ENCODE measurements at places on chromosomes 13 and 19.

DNA sequence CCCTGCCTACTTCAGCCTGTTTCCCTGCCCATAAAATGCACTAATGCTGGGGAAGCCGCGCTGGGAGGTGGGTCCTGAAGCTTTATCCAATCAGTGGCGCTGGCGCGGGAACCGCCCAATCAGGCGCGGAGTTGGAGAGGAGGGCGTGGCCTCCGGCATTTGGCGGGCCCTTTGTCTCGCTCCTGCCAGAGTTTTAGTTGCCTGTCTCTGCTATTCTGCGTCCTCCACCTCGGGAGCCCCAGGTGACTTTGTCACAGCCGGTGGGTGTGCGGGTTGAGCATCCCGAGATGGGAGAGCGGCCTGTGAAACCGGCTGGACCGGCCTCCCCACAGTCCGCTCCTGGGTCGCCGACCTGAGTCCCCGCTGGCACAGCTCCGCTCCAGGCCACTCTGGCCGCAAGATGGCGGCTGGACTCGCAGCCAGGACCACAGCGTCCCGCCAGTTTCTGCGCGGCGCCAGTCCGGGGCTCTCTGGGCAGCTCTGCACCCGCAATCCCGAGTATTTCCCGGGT lies 30.7 kb upstream of the ZNF429 start:
- no peak for DNase-seq

- DNase-seq: no peak
Observed at GRCh38 chr13:80441968-80442367, 101.0 kb upstream of the SPRY2 start.

- no peak for DNase-seq
Observed at GRCh38 chr13:95243207-95243606, 58.0 kb downstream of the ABCC4 start.

GRCh38 chr13:91946498-91947070 lies 548.2 kb downstream of the GPC5 start:
- DNase-seq: no peak

DNA sequence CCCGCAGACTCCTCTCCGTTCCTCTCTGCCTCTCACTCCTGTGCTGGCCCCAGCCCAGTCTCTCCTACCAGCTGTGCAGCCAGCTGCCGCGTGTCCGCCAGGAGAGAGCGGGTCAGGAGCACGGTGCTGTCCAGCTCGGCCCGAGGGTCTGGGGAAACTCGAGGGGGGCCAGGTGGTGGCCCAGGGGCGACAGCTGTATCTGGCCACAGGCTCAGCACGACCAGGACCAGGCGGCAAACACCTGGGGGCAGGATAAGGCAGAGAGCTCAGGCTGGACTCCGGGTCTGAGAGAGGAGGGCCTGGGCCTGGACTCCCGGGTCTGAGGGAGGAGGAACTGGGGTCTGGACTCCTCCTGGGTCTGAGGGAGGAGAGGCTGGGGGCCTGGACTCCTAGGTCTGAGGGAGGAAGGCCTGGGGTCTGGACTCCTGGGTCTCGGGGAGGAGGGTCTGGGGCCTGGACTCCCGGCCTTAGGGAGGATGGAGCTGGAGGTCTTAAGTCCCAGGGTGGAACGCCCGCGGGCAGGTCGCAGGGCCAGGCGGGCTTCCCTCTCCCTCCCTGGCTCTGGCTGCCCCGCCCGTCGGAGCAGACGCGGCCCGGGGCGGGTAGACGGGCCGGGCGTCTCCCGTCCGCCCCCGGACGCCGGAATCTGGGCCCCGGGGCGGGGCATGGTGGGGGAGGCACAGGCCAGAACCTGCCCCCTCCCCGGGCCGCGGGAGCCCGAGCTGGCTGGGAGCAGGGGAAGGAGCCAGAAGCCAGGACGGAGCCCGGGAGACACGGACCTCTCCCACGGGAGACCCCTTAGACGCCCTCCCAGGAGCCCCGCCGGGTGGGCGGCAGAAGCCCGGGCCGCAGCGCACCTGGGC lies 1.3 kb downstream of the IL11 start:
- DNase-seq: no peak

- peak; percentile 53 for DNase-seq
Observed at GRCh38 chr19:42606660-42607351, 12.1 kb upstream of the CEACAM8 start.

DNA sequence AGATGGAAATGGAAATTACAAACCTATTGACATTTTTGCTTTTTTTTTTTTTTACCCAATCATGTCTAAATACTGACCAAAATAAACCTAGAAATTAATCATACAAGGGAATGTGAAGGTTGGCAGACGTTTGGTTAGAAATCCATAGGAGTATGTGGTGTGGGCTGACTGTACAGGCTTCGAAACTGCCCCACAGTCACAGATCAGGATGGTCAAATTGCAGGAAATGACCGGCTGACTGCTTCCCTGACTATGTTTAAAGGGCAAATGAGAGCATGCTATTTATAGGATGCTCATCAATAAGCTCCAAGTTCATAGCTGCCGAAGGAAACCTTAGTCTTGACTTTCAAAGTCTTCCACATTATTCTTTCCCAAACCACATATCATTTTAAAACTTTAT lies 118.4 kb downstream of the COG6 start:
- DNase-seq: no peak

DNA sequence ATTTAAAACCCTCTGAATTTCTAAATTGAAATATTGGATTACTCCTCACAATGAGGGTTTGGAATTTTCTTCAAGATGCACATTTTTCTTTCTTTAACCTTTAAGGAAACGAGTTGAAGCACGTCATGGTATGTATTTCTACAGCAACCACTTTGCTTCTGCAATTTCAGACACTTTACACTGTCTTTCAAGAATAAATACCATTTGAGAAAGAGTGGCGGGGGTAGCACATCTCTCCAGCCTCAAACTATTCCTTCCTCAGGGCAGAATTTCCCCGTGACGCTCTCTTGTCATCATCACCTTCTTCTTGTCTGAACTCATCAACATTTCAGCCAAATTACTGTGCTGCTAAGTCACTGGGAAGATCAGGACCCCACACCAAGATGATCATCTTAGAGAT lies 1073.4 kb downstream of the EFNB2 start:
- DNase-seq: no peak

DNA sequence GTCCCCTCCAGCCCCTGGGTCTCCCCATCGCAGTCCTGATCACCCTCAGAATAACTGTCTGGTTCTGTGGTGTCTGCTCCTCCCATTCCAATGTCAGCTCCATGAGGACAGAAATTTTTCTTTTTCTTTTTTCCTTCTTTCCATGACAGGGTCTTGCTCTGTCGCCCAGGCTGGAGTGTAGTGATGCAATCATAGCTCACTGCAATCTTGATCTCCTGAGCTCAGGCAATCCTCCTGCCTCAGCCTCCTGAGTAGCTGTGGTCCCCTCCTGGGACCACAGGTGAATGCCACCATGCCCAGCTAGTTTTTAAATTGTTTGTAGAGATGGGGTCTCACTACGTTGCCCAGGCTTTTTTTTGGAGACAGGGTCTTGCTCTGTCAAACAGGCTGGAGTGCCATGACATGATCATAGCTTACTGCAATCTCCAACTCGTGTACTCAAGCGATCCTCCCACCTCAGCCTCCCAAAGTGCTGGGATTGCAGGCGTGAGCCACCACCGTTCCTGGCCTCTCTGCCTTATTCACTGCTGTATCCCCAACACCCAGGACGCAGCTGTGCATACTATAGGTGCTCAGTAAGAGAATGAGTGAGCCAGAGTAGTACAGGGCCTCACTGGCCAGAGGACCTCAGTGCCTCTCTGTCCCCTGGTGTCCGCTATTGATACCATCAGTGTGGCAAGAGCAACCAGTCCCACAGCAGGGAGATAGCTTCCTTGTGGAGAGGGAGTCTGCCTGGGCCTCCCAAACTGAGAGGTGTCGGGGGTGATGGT lies 5.2 kb upstream of the DOCK6 start:
- no peak for DNase-seq

- DNase-seq: no peak
Observed at GRCh38 chr19:50204081-50204428, 633 bp downstream of the MYH14 start.

DNA sequence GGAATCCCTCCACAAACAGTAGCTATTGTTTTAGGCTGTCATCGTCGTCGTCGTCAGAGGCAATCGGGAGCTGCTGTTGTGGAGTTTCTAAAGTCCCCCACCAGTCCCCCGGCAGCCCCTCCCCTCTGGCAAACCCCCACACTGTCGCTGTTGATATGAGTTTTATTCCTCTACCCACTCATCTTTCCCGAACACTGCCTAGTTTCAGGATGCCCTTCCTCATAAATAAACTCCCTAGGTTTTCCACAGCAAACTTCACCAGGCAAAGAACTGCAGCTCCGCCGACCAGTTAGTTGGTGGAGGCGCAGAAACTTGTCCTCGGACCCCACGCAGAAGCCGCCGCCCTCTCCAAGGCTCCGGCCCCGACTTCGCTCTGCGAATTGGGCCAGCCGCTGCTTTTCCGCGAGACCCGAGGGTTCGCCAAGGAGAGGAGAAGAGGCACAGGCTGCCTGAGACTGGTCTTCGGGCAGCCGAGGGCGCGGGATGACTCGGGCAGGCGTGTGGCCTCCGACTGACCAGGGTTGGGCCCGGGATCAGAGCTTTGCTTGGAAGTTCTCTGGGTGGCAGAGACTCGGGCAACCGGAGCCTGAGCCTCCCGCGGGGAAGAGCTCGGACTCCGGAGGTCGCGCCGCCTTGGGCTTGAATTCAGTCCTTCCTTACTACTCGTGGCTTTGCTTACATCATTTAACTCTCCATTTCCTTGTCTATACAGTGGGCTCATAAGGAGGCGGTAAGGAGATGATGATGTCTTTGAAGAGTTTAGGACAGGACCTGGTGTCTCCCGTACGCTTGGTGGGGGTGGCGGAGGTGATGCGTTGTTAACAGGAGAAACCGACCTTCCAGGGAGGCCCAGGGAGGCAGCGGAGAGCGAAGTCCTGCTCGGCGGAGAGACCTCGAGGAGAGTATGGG lies 7.9 kb downstream of the PDX1 start:
- DNase-seq: no peak

DNA sequence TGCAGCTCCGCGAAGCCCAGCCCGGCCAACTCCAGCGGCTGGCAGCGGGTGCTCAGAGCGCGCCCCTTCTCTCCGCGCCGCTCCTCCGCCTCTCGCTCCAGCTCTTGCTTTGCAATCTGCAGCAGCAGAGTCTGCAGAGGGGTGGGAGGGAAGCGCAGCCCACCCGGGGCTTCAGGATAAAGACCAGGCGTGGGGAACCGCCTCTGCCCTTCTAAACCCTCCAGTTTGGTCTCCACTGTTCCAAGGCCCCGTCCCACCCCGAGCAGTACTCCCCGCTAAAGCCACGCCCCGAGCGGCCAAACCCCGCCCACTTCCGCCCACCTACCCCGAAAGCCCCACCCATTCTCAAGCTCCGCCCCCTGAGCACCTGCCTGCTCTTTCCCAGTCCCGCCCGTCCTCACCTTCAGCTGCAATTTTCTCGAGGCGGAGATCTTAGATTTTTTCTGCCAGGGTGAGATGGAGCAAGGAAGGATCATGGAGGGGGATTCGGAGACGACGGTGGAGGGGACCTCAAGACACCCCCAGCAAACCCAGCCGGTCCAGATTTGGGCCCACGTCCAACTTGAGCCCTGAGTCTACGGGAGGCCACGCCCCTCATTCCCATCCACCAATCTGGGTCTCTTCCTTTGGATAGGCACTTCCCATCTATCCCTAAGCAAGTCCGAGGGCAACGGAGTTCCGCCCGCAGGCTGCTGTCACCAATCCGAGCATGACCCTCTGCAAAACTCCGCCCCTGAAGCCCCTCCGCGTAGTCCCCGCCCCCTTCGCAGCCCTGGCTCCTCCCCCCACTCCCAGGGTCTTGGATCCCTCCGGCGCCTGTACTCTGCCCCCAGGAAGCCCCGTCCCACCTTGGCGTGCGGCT lies 1.1 kb downstream of the TNNI3 start:
- DNase-seq: peak; percentile 19

DNA sequence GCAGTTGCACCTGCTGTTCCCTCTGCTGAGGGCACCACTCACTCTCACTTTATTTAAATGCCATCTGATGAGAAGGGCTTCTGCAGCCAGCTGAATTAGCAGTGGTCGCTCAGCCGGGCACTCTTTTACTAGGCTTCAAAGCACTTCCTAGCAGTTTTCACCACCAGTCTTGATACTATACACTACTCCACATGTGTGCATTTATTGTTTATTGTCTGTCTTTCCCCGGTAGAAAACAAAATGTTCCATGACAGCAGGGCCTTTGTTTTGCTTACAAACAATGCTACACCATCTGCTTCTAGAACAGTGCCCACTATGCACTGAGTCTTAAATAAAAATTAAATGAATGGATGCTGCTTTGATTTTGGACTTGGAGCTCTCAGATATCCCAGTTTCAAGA lies 404.9 kb downstream of the FGF14 start:
- DNase-seq: no peak

Measured in NCI-H2107 (cell line).